ENCODE measurements at places on chromosomes 7 and 10.

DNA sequence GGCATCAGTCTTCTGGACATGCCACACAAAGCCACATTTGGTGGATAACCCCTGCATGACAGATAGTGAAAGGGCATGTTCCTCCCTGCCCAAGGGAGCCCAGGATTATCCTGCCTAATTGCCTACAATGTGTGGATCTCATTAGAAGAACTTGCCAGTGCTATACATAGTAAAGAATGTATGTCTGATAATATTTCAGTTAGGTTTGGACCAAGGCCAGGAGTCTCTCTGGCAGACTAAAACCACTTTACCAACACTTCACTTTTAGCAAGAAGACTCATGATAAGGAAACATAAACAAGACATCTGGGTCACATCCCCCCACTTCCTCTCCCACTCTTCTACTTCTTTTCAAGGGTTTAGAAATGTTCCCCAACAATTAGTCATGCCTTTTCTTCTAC, 196.7 kb downstream of the MTERF1 start:
- DNase-seq: no peak

DNA sequence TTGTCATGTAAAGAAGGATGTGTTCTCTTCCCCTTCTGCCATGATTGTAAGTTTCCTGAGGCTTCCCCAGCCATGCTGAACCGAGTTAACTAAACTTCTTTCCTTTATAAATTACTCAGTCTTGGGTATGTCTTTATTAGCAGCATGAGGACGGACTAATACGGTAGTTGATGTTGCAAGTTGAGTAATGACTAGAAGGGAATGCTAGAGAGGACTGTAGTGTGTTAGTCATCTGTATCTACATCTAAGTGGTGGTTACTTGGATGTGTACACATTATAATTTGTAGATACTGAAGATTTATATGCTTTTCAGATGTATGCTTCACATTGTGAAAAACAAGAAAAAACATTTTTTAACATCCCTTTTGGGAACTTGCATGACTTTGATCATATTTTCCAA, 244.6 kb downstream of the POLR1F start:
- no peak for DNase-seq

DNA sequence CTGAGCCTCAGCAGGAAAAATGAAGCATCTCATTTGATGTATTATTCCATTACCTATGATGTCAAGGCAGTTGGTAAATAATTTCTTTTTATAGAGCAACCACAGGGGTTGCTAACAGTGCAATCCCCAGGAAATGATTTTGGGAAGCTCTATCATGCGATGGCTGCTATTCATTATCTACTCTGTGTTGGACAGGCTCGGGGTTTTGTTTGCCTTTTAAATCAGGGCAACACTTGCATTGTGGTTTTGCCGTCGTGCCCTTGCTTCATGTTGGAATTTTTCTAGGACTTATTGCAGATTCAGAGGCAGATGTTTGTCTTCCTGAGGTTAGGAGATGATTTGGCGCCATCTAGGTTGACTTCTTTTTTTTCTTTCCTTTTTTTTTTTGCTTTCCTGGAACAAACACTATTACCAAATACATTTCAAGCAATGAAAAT, 128.4 kb downstream of the BICC1 start:
- DNase-seq: no peak

DNA sequence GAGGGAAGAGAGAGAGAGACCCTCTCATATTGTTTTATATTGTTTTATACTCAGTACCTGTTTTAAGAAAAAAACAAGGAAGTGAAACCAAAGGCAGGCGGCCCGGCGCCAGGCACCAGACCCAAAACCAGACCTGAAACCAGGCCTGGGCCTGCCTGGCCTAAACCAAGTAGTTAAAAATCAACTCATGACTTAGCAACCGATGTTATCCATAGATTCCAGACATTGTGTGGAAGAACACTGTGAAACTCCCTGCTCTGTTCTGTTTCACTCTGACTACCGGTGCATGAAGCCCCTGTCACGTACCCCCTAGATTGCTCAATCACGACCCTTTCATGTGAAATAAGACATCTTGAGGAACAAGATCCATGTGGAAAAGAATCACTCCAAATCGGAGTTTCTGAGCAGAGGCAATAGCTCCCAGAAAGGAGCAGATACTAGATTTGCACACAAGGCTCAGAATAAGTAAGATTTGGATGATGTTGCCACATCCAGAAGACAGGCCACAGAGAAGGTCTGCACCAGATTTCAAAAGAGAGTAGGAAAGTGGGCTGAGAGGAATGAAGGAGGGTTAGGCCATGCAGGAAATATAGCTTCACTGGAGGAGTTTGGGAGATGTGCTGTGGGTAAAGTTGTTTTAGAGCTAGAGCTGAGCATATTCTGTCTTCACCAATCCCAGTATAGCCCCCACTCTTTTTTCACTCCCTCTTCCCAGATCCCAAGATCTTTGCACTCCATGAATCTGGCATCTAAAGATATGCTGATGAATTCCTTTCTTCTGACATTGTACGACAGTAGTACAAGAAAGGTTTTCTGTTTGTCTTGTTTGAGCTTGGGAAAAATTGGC, 8.8 kb upstream of the ZNF248 start:
- DNase-seq: no peak

GRCh38 chr7:135938563-135938962, 38.6 kb downstream of the MTPN start:
- DNase-seq: no peak

DNA sequence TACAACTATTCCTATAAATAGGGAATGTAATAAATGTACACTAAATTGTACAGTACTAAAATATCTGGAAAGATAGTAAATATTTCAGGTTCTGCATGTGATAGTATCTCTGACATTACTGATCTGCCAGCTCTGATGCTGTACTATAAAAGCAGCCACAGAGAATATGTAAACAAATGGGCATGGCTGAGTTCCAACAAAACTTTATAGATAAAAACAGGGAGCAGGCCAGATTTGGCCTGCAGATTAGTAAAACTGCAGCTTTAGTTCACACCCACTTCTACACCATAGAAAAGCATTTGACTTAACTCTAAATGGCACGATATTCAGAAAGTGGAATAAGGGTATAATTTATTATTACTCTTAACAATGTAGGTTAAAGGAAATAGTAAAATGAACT, 18.8 kb upstream of the TLL2 start:
- DNase-seq: no peak

- no peak for DNase-seq
Observed at GRCh38 chr7:29281782-29282541, 87.4 kb downstream of the CHN2 start.

GRCh38 chr7:28135760-28136159, 44.8 kb downstream of the JAZF1 start:
- no peak for DNase-seq

- DNase-seq: no peak
Observed at GRCh38 chr10:118027397-118027796, 19.3 kb downstream of the RAB11FIP2 start.

DNA sequence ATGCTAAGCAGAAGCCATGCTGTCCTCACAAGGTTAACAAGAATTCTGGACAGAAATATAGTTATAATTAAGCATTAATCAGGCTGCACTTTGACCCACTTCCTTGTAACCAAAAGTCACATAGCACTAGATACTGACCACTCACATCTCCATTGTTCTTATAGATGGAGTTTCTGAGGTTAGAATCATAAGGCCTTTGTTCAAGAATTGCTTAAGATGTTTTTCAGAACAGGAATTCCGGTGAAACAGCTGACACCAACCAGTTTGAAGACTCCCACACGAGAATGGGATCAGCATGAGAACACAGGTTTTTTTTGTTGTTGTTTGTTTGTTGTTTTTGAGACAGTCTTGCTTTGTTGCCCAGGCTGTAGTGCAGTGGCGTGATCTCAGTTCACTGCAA, 488.3 kb upstream of the NRP1 start:
- DNase-seq: no peak

DNA sequence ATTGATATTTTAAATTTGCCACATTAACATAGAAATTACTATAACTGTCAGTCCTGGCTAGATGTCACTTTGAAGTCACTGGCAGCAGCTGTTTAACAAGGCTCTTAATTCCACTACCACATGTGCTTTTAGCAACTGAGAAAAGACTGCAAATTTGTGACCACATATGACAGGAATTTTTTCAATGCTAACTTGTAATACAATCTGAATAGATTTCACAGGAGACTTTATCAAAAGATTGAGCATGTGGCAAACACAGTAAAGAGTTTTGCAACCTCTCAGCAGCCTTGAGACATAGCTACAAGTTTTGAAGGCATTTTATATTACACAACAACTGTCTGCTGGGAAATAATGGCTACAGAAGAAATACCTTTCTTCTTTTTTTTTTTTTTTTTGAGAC, 73.0 kb downstream of the MICU1 start:
- DNase-seq: no peak
